ENCODE measurements at places on chromosomes 3 and 15.

DNA sequence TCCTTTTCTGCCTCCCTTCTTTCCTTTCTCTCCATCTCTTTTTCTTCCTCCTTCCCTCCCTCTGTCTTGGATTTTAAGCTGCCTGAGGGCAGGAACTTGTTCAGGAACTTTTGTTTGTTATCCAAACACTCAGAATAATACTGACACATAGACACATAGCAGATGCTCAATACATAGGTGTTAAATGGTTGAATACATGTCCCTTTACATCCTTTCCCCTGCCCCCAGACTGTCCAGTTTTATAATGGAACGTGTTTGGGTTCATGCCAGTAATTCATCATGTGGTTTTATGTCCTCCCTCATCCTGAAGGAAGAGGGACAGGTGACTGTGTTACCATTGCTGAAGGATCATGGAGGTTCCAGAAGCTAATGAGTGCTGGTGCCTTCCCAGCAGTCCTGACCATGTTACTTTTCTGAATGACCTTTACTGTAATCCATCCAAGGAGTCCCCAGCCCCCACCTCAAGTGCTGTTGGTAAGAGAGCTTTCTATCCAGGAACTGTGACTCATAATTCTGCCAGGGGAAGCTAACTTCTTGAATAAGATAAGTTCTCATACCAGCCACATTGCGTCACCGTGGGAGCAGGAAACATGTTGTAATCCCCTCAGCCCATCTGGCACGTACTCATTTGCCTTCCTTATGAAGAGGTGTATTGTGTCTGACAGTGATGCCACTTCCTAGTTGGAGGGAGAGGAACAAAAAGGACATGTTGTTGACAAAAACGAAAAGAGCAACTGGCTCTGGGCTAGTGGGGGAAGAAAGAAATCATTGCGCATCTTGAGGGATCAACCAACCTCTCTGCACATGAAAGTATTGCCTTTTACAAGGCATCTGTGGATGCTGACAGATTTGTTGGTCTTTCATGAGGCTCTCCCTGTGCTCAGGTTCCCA lies 52.4 kb downstream of the IL1RAP start:
- DNase-seq, result peak; percentile 58

DNA sequence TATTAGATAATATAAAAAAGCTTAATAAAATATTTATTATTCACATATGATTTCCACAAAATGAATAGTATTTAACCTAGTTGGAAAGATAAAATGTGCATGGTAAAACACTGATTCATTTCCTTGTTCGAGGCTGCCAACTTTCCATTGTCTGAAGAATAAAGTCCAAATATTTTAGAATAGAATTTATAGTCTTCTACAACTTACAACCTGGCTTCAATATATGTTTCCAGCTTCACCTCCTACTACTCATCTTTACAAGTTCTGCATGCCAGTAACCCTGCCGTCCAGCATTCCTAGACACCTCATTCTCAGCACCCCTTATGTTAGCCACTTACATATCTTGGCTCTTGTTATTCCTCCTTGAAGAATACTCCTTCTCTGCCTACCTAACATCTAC lies 244.5 kb downstream of the FGF12 start:
- DNase-seq, result no peak

DNA sequence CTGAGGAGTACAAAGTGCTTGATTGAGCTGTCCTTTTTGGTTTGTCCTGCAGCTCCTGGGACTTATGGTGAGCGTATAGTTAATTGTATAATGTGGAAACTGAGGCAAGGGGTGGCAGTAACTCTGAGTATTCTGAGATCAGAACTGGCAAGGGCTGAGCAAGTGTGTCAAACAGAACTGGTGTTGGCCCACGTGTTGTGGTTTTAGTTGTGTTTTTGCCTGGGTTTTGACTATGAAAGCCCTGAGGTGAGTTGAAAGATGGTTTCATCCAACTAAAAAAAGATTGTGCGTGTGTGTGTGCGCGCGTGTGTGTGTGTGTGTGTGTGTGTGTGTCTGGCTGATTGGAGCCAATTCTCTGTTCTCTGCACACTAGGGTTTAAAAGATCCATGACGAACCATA lies 154.1 kb downstream of the EDEM1 start:
- DNase-seq, result no peak

- DNase-seq, result no peak
Measured at GRCh38 chr3:185164428-185165217, 11.8 kb upstream of the C3orf70 start.

DNA sequence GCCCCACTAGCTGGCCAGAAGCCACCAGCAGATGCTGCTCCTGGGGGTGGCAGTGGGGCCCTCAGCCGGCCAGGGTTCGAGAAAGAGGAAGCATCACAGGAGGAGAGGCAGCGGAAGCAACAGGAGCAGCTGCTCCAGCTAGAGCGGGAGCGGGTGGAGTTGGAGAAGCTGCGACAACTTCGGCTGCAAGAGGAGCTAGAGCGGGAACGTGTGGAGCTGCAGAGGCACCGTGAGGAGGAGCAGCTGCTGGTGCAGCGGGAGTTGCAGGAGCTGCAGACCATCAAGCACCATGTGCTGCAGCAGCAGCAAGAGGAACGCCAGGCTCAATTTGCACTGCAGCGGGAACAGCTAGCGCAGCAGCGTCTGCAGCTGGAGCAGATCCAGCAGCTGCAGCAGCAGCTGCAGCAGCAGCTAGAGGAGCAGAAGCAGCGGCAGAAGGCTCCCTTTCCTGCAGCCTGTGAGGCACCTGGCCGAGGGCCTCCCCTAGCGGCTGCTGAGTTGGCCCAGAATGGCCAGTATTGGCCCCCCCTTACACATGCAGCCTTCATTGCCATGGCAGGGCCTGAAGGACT lies 17.5 kb upstream of the APEH start:
- no peak for DNase-seq

DNA sequence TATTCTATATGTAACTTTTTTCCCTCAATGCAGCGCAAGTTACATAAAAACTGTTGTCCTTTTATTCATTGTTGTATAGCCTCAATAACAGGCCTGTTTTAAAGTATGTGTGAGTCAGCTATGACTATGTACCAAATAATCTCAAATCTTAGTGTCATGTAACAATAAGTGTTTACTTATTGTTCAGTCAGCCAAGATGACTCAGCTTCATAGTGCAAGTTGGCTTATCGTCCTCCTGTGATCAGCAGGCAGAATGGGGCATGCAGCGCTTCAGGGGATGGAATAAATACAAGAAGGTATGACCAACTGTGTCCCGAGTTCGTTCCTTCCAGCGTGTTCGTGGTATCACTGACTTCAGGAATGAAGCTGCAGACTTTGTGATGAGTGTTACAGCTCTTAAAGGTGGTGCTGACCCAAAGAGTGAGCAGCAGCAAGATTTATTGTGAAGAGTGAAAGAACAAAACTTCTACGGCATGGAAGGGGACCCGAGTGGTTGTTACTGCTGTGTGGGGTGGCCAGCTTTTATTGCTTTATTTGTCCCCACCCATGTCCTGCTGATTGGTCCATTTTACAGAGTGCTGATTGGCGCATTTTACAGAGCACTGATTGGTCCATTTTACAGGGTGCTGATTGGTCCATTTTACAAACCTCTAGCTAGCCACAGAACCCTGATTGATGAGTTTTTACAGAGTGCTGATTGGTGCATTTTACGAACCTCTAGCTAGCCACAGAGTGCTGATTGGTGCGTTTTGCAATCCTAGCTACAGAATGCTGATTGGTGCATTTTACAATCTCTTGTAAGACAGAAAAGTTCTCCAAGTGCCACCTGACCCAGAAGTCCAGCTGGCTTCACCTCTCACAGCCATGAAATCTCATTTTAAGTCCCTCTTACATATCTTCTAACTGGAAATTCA lies 1016.0 kb downstream of the MCTP2 start:
- DNase-seq, result no peak

Measured in HuH-7 (cell line).